ENCODE measurements at places on chromosomes 16 and 17.

GRCh38 chr16:57897996-57898395 lies 72.9 kb downstream of the CNGB1 start:
- DNase-seq = no peak

GRCh38 chr16:17944345-17944744 lies 392.2 kb downstream of the NPIPA8 start:
- DNase-seq = no peak

DNA sequence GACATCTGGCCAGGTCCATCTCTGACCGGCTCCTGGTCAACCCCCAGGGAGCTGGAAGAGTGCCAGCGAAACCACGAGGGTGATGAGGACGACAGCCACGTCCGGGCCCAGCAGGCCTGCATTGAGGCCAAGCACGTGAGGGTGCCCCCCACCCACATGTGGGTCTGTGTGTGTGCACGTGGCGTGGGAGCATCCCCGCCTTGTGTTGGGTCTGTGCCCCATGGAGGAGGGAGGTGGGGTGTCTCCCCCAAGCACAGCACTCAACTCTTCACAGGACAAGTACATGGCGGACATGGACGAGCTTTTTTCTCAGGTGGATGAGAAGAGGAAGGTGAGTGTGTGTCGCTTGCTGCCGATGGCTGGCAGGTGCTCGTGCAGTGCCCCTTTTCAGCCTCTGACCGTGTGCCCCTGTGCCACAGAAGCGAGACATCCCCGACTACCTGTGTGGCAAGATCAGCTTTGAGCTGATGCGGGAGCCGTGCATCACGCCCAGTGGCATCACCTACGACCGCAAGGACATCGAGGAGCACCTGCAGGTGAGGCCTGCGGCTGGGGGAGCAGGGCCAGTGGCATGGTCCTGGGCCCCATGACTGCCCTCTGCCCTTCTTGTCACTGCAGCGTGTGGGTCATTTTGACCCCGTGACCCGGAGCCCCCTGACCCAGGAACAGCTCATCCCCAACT lies 1.7 kb downstream of the STUB1 start:
- no peak for DNase-seq

- DNase-seq = no peak
These were observed 58.2 kb downstream of the STX8 start for GRCh38 chr17:9517396-9517795.

GRCh38 chr17:66920950-66921349 lies 43.6 kb upstream of the CACNG4 start:
- no peak for DNase-seq

- DNase-seq = no peak
These were observed 2.6 kb downstream of the TBL3 start for GRCh38 chr16:1974157-1975070.

DNA sequence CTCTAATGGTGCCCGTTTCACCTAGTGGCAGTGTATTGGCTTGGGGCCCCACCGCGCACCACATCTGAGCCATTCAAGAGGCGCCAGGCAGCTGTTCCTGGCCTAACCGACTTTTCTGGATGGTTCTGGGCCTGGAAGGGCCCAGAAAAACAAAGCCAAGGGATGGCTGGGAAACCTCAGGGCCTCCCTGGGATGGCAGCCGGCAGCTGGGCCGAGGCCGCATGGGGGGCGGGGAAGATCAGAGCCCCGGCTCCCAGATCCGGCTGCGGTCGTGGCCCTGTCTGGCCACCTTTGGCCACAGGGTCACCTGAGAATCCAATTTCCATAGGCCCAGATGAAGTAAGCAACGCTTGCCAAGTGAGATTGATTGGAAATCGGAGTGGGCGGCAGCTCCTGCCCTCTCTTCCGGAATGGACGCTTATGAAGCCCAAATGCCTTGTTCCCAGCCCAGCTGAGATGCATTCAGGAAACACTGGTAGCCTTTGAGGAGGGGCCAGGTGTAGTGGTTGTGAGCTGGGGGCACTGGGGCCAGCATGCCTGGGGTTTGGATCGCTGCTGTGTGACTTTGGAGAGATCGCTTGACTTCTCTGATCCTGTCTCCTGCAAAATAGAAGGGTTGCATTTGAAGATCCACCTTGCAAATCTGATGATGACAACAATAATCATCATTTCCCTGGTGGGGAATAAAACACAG lies 163.8 kb upstream of the GSE1 start:
- DNase-seq = peak; percentile 90

DNA sequence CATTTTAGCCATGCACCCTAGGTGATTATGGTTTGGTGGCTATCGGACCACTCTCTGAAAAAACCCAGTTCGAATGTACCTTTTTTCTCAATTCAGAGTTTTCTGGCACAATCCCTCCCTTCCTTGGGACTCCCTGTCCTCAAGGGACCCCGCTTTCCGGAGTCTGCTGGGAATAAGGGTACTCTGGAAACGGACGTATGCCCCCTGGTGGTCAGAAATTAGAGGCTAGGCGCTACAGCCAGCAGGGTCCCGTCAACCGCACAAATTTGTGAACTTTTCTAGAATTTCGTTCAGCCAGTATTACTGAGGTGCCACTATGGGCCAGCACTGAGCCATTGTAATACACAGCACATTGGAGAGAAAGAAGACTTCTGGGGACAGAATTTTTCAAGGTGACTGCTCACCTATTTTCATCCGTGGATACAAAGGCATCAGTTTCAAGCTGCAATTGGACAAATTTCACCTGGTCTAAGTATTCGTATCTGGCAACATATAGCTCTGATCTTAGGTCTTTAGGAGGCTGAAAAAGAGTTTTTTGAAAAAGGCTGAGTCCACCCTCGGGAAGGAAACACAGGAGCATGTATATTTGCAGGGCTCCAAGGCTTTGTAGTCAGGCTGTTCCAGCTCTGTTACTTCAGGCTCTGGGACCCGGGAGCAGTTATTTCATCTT lies 27.1 kb upstream of the CRYBA1 start:
- DNase-seq = peak; percentile 72

DNA sequence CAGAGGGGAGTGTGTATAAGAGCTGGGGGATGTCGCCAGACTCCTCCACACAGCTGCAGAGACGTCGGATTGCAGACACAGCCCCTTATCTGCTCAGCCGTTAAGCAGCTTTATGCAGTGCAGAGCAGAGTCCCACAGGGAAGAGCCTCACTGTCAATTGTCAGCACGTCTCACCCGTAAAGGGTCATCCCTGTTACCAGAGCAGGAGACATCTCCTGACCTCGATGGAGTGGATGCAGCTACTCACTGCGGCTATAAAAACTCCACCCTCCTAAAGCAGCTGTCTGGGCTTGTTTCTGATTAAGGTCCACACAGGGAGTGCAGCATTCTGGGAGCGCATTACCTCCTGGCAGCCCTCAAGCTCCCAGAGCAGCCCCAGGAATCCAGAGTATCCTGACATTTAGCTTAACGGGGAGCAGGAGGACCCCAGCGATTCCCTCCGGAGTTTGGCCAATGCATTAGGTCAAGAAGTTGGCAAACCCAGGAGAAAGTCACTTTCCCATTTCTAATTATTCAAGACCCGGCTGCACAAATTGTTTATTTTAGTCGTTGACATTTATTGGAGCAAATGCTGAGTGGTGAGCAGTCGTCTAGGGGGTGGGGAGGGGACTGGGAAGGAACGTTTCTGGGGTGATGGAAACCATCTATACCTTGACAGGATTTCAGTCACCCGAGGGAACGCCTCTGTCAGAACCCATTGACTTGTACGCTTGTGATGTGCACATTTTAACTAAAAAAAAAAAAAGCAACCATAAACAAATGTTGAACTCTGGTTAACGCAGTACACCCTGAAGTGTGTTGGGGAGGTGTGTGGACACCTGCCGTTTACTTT lies 100.0 kb upstream of the ZNF469 start:
- no peak for DNase-seq

DNA sequence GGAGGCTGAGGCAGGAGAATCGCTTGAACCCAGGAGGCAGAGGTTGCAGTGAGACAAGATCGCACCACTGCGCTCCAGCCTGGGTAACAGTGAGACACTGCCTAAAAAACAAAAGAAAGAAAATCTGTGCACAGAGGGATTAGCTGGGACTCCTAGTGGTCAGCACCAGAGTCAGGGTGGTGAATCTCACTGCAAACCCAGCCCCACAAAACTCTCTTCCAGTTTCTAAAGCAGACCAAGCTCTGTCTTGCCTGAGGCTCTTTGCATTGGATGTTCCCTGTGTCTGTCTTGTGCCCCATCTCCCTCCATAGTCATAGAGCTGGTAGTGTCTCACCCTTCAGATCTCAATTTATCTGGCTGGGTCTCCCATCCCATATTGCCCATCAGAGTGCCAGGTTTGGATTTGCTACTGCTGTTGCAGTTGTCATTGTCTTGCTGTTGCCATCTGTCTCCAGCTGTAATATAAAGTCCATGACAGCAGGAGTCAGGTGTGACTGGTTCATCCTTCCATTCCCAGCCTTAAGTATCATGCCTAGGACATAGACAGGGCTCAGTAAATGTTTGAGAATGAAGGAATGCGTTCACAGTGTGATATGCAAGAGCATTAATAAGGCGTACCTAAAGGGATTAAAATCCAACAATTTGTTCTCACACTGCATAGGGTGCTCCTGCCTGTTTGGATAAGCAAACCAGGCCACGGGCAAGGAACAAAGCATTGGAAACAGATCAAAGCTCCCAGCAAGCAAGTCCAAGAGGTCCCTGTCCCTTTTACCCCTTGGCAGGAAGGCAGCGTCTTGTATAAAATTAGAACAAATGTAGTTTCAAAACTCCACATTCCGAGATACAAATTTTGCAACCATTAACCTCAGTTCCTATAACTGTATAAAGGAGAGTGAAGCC lies 614.6 kb upstream of the CDH5 start:
- no peak for DNase-seq

- no peak for DNase-seq
These were observed 18.3 kb downstream of the IL4R start for GRCh38 chr16:27332105-27332504.

- DNase-seq = no peak
These were observed 25.6 kb downstream of the GOSR2 start for GRCh38 chr17:46948544-46948943.

DNA sequence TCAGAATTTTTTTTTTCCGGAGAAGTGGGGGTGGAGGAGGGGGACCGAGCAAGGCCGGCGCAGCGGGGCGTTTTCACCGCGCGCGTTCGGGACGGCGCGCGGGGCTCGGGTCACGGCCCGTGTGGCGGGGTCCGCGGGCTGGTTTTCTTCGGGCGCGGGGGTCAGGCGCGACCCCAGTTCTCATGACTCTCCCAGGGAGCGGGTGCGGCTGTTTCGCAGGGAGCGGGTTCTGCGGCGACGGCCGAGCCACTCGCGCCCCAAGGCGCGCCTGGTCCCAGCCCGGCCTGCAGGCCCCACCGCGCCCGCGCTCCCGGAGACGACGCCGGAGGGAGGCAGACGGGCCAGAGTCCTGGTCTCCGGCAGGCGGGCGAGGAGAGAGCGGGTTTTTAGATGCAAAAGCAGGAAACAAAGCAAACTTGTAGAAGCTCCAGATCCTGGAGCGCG lies 1.0 kb downstream of the BAHCC1 start:
- no peak for DNase-seq

DNA sequence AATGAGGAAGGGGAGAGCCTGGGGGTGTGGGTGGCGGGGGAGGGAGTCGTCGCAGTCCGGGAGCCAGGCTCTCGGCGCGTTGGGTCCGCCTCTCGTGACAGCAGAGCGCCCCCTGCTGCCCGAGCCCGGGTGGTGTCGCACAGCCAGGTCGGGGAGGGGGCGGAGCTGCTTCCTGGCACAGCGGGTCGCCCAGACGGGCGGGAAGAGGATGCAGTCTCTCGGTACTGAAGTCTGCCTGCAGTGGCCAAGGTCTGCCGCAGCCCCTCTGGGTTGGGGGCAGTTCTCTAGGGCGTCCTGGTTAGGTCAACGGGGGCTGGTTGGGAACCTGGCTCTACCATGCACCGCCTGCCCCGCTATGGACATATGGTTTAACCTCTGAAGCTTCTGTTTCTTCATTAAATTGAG lies 38.2 kb upstream of the CCDC182 start:
- DNase-seq = peak; percentile 92

- DNase-seq = no peak
These were observed 834.4 kb downstream of the KCNJ2 start for GRCh38 chr17:71003736-71004135.

GRCh38 chr16:84054271-84054670 lies 11.7 kb upstream of the SLC38A8 start:
- no peak for DNase-seq

GRCh38 chr16:26524846-26525245 lies 541.9 kb upstream of the C16orf82 start:
- no peak for DNase-seq

- DNase-seq = no peak
These were observed 12.9 kb upstream of the P2RX1 start for GRCh38 chr17:3929181-3929580.

DNA sequence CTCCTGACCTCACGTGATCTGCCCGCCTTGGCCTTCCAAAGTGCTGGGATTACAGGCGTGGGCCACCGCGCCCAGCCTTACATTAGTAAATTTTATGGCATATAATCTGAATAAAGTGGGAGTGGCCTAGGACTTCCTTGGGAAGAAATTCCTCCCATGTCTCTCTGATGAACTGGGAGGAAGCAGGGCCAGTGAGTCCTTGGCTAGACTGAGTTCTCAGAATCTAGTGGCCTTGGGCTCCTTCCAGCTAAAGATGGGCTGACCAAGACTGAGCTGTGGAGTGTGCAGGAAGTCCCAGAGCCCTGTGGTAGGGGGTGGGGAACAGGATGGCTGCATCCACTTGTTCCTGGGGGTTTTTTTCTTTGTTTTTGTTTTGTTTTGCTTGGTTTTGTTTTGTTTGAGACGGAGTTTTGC lies 10.0 kb upstream of the NAGLU start:
- DNase-seq = no peak

DNA sequence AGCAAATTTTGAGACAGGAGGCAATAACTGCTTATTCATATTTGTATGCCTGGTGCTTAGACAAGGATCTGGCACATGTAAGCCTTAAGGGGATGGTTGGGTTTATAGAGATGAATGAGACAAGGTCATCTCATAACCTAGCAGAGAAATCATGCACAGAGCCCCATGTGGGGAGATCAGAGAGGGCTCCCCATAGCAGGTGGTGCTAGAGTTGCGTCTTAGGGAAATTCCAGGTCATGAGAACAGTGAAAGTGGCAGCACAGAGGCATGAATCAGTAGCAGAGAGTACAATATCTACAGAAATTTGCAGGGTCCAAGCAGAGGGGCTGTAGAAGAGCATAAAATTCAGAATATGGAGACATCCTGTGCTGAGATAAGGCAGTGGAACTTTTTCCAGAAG lies 57.3 kb downstream of the SLC6A2 start:
- DNase-seq = no peak

DNA sequence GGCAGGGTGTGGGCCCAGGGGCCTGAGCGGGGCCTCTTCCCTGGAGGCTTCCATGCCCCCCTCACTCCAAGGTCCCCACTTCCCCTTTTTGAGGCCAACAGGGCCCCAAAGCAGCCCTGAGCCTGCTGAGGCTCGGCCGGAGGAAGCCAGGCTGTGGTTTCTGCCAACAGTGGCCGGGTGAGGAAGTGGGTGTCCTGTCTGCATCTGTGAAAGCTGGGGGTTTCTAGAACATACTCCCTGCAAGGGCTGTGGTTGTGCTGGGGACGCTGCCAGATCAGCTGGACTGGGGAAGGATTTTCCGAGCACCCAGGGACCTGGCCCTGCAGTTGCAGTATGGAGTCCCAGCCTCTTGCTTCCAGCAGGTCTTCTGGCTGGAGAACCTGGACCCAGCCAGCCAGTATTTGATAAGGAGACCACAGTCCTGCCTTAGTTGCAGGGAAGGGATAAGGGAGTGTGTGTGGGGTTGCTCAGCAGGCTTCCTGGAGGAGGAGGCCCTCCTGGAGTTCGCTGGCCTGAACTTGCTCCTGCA lies 15.7 kb downstream of the ADCY7 start:
- DNase-seq = peak; percentile 51
